ENCODE measurements at places on chromosomes 5 and 9.

- DNase-seq = no peak
Observed at GRCh38 chr9:109251080-109251775, 69.6 kb downstream of the EPB41L4B start.

DNA sequence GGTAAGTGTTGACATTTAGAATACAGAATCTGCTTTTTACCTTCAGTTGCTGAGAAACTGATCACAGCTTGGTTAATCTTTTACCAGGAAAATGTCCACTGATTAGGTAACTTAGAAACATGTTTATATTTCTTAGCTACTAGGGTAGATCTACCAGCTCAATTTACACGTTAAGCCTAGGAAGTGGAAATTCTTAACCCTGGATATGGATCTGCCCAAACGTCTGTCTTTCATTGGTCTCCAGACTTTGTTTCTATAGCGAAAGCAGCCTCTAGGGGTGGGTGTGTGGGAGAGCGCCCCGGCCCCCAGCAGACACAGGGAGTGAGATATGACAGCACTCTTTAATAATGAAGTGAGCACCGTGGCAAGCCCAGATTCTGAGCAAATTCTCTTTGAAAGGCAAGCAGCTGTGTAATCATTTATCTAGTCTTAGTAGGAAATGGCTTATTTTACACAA lies 141.6 kb upstream of the ZNF608 start:
- no peak for DNase-seq

DNA sequence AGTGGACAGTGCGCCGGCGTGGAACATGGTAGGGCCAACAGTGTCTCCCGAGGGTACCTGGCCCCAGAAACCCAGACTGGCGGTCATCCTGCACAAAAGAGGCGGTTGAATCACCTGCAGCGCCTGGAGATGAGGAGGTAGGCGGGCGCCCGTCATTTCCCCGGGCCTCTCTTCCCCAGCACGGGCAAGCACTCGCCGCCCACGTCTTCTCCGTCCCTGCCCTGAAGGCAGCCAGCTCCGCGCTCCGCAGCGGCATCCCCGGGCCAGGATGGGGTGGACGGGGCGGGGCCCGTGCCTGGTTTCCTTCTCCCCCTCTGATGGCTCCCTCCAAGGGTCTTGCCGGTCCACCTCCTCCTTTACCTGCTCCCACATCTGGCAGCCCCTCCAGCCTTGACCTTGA lies 27.1 kb upstream of the N4BP3 start:
- DNase-seq = no peak

DNA sequence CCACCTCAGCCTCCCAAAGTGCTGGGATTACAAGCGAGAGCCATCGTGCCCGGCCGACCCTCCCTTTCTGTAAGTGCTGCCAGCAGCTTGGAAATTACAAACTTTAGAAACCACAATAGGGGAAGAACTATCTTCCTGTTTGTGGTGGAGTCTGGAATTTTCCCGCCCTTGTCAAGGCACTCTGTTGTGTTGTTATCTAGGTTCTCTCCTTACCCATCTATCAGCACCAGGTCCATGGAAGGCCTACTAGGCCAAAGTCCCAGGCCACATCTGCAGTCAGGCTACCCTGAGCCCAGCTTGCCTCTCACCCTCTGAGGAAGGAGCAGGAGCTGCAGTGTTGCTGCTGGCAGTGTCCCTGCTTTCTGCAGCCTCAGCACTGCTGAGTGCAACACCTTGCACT lies 214.9 kb downstream of the MCTP1 start:
- no peak for DNase-seq

DNA sequence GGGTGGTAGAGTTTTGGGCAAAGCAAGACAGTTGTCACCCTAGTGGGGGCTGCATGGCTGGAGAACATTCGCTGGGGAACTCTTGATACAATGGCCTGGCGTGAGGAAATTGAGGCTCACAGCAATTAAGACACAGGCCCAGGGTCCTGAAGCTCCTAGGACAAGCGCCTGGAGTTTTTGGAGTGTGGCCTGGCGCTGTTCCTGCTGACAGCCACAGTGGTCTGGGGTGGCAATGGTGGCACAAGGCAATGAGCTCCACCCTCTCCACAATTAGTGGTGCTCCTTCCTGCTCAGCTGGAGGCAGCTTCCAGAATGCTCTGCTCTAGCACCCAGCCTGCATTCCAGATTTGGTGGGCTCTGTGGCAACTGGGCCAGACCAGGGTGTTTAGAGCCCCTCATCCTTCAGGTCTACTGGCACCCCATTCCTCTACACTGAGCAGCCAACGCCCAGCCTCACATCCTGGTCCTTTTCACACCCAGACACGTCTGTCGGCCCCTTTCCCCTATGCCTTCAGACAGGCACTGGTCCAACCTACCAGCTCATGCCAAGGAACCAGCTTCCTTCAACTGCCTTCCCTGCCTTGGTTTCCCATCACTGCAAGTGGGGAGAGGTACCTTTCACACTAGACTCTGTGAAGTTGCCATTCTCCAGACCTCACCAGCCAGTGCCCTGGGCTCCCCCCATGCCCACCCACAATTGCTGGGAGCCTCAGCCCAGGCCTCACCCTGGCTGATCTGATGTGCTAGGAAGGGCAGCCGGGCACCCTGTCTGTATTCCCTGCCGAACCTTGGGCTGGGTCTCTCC lies 138.1 kb upstream of the COL5A1 start:
- no peak for DNase-seq

All from RWPE2 (cell line).